ENCODE measurements at places on chromosomes 4 and X.

GRCh38 chrX:96433409-96434077, 251.1 kb upstream of the DIAPH2 start:
- DNase-seq, result no peak

DNA sequence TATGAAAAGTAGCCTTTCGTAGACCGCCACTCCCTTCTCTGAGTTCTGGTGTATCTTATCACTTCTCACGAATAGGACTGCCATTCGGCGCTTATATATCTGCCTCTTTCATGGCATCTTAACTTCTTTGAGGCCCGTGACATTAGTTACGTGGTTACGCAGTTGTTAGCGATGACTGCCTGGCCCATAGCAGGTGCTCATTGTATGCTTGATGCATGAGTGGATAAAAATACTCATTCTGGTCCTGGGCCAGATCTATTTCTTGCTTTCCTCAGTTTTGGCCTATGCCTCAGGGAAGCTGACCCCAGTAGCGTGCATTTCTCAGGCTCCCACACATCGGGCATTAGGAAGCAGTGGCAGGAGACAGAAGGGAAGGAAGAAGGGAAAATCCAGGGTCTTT, 60.7 kb upstream of the PITX2 start:
- no peak for DNase-seq

DNA sequence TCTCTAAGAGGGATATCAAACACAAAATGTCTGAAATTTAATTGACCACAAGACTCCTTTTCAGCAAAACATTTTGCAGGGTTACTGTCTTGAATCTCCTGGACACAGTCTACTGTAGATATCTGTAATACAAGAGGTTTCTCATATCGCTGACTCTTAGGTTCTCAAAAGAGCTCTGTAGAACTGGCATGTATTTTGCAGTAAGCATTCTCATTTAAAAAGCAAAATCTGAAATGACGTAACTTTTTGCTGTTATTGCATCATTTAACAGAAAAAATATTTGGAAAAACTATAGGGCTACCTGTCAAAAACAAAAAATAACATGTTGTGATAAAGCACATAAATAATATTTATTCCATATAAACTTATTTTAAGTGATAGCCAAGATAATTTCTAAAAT, 114.2 kb downstream of the CDS1 start:
- DNase-seq, result no peak

GRCh38 chrX:16251782-16252181, 84.5 kb downstream of the MAGEB17 start:
- DNase-seq, result no peak

DNA sequence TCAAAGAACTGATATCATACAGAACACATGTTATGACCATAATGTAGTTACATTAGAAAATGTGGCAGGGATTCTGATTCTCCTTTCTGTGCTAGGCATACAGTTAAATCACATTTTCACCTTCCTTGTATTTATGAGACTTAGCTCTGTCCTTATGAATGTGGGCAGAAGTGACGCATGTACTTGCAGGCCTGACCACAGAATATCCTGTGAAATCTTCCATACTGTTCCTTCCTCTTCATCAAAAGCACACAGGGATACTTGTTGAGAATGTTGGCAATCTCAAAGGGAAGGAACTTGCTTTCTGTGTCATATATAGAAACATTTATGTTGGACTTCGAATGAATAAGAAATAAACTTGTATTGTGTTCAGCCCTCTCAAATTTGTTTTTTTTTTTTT, 17.2 kb upstream of the MYOZ2 start:
- DNase-seq, result no peak

DNA sequence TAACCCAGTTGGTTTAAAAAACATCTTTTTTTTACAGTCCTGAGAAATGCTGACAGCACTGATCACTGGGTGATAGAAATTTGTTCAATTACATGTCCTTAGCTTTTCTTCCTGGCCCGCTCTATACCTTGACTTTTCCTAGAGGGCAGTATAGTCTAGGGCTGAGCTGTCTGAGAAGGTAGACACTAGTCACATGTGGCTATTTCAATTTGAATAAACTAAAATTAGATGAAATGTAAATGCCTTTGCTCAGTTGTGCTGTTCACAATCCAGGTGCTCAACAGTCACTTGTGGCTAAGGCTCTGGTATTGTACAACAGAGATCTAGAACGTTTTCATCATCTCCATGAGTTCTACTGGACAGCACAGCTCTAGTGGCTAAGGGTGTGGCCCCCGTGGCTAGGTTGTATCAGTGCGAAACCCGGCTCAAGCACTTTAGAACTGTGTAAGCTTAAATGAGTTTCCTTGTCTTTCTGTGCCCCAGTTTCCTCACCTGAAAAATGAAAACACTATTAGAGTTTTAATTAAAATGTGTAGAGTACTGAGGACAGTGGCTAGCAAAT, 111.6 kb upstream of the WDR17 start:
- peak; percentile 38 for DNase-seq

- DNase-seq, result no peak
Observed at GRCh38 chr4:128848461-128848860, 39.0 kb downstream of the JADE1 start.

DNA sequence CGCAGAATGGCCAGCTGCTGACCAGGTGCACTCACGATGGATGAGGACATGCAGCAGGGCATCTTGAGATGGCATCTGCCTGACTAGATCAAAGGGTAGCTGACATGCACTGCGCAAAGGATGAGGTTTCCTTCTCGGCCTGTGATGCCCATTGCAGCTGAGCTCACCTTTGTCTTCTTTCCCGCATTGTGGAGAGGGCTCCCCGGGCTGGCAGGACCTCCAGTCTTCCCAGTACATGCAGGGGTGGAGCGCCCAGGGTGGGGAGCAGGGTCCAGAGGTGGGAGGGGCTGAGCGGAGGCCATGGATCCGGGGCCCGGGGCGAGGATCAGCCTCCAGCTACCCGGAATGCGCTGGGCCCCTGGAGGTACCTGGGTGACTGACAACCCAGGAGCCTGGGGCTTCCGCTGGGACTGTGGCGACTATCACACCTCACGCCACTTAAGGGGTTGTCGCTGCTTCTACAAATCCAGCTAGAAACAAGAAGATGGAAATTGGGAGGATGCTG, 12.0 kb downstream of the TREX2 start:
- no peak for DNase-seq

Measured in hematopoietic multipotent progenitor cell treated with erythropoietin and hydrocortisone succinate and interleukin-3 and kit ligand, for 4 days (in vitro differentiated cells).